Keratinocyte (primary cell): ENCODE measurements at places on chromosomes 5 and 9. TPM values are rescaled to one million over a fixed set of nuclear protein-coding genes. Genes with fewer than 3 reads are reported as not detected.

WWC1 gene
- 18.3 to 22.6 TPM (median 19.8 TPM) in 3 replicates for polyA plus RNA-seq

DYNC2I2 gene
- polyA plus RNA-seq: 11.5 to 19.3 TPM (median 14.0 TPM) in 3 replicates

C5orf52 gene
- polyA plus RNA-seq: not detected in 3 replicates

SPATA31D4 gene
- not detected in 3 replicates for polyA plus RNA-seq

DNA sequence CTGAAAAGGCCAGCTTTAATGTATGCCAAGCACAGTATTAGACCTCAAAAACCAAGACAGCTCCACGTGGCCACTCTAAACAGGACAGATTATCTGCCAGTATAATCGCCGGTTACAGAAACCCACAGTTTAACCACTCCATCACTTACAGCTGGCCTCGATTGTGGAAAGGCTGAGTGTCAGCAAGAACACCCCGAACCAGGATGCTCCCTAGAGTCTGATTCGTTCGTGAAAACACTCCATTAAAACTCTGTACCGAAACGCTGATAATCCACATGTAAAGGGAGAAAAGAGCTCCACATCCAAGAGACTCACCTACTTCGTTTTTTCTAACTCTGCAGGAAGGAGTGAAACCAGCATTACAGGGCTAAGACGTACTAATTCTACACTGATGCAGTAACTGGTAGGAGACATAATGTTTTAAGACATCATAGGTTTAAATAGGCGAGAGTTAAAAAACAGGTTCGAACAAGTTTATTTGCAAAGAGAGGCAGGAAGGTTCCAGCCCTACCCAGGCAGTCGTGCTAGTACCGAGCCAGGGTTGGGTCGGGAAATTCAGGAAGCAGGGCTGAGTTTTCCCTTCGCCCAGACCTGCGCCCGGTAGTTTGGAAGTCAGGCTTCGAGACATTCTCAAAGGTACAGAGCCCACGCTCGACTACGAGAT is 949 bp downstream of the SERINC5 start:
- DNase-seq: no peak
